ENCODE measurements at places on chromosomes 11 and 22.

DNA sequence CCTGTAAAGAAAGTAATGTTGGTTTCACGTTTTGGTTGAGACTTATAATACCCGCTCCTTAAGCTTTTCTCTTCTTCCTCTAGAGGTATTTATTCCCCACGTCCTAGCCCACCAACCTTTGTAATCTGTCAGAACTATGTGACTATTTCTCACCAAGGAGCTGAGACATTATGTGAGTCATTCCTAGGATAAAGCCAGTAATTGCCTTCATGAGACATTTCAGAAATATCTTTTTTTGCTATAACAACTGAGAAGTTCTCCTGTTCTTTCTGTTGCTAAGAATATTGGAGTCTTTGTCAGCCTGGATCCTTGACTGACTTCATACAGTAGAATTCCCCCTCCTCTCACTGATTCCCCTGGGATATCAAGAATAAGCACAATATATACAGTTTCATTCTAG lies 1497.0 kb upstream of the TENM4 start:
- DNase-seq = no peak

- DNase-seq = no peak
Measured at GRCh38 chr22:41338614-41339212, 37.4 kb downstream of the ZC3H7B start.

- peak; percentile 81 for DNase-seq
Measured at GRCh38 chr22:37316875-37317371, 34.6 kb downstream of the CYTH4 start.

DNA sequence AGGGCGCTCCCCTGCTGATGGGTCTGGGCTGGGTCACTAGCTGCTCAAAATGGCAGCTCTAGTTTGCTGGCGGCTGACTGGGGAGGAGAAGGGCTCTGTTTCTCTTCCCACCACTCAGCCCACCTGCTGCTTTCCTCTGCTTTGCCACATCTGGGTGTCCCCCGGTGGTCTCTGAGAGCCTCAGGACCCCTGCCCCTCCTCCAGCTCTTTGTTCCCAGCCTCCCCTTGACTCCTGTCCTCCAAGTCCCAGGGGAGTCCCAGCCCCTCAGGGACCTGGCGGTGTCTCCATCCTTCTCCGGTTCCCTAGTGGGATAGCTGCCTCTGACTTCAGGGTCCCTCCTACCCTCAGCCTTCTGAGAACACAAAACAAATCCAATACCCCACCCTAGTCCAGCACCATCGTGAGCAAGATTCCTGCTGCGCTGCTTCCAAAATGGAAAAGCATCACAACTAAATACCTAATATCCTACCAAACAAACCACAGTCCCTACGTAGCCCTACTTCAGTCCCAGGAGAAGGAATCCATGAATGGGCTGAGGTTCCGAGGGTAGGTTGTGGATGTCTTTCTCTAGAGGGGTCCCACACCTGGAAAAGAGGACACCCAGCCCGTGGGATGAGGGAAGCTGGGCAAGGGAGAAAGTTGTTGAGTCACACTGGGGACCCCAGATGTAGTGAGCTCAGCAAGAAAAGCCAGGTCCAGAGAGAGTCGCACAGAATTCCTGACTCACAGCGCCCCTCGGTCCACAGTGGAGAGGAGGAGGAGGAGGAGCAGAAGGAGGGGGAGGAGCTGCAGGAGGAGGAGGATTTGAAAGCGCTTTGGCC lies 45.0 kb upstream of the NNMT start:
- DNase-seq = no peak

DNA sequence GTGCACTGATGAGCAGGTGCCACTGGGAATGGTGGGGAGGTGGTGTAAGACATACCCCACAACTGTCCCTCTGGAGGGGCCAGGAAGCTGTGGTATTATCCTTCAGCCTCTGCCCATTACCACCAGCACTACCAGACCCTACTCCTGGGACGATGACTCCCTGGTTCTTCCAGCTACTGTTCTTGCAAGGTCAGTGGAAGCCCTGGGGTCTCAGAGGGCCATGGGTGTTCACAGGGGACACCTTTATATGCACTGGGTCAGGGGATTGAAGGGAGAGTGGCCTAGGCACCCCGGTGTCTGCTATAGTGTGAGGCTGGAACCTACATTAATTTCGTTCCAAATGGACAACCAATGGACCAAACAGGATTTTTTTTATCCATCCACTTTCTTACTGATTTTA lies 102.1 kb downstream of the RPS6KA4 start:
- DNase-seq = no peak

- no peak for DNase-seq
Measured at GRCh38 chr11:63537293-63538101, 889 bp downstream of the PLAAT4 start.

DNA sequence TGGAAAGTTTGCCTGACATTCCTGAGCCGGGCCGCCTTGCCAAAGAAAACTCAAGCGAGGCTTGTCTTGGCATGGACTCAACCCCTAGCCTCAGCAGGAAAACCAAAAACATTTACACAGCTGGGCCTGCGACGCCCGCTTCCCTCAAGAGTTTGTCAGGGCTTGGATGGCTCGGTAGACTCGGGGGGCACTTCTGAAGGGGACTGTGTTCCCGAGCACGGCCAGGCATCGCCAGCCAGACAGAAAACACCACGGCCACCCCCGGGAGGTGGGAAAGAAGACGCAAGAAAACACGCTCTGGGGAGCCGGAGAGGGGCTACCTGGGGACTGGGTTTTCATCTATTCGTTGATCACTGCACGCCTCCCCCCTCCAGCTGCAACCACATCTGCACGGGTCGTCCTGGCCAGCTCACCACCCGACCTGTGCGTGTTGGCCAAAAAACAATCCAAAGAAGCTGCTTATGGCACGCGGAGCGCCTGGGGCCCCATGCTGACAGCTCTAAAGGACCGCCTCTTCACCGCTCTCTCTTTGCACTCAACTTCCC lies 380.7 kb downstream of the MN1 start:
- DNase-seq = no peak

DNA sequence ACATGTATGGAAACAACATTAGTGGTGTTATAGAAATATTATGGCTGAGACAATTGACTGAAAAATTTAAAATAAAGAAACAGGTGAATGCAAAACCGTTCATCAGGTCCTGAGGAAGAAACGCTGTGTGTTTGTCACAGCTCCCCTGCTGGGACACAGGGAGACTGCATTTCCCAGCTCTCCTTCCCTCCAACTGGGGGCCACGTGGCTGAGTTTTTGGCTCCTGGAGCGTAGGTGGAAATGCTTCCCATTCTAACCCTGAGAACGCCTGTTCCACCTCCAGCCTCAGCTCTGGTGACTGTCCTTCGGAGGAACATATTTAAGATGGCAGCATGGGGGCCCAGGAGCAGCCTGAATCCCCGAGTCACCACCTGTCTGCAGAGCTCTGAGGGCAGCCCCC lies 398.6 kb downstream of the BRD1 start:
- no peak for DNase-seq

DNA sequence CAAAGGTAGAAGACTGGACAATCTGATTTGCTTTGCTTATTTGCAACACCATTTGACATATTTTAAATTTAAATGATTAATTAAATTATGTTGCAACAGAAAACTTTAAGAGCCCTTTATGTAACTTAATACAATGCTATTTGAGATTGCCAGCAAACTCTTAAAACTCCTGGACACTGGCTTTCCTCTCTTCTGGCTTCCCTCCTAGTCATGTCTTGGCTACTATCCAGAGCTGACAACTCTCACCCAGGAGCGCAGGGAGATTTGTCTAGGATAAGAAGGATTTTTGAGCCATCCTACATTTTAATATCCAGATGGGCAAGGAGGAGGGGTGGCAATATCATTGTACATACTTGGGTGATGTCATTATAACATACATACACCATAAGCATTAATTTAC lies 134.3 kb downstream of the ELP4 start:
- no peak for DNase-seq

DNA sequence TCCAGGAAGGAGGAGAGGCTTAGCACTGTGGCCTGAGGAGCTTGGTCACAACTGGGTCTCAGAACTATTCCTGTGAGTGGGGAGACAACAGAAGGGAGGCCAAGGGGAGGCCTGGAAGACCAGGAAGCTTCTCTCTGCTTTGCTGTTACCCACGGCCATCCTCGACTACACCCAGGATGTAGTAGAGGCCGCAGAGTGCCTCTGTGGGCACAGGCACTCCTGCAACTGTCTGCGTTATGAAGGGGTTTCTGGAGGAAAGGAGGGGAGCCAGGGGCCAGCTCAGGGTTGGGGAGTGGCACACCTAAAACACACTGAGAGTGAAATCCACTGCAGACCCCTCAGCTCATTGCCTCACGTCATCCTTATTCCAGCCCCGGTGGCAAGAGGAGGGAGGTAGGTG lies 3.8 kb upstream of the MFRP start:
- DNase-seq = no peak

- no peak for DNase-seq
Measured at GRCh38 chr11:59272771-59273372, 60.1 kb upstream of the MPEG1 start.

DNA sequence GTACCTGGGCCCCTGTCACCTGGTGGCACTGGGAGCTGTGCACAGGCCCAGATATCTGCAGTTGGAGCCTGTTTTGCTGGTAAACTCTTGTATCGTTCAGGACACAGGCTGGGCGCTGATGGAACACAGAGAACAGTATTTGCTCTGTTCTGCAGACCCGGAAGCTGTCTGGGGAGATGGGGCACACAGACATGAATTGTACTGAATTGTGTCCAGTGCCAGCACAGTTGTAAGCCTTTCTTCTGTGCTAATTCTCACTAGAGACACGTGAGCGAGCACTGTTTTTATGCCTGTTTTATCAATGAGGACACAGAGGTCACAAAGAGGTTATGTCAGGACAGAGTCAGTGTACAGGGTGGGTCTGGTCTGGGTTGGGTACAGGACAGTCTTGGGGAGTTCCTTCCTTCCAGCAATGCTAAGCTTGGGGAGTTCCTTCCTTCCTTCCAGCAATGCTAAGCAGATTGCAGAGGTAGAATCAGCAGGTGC lies 24.4 kb upstream of the ACR start:
- DNase-seq = no peak

DNA sequence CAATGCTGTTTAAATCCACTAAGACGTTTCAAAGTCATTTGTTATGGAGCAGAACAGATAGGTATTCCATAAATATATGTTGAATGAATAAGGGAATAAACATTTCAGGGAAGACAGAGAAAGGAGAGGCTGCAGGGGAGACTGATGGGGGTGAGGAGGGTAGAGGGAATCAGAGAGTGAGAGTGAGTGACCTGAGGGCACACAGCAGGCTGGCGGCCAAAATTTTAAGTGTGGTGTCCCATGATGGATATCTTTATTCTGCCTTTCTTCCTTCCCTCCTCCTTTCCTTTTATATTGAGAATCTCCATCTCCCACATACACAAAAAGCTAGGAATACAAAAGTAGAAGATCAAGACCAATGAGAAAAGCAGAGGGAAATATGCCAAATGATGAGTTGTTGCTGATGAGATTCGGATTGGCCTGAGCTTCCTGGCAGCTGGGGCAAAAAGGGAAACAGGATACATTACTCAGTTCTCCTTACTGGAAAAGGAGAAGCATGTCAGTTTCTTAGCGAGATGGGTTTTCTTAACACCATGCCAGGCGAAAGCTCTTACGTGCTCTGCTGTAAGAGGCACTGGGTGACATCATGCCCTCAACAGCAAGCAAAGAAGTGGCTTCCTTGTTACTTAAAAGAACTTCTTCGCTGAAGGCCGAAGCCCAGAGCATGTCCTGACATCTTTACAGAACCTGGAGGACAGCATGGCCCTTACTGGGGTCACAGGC lies 11.2 kb upstream of the CYTH4 start:
- DNase-seq = no peak

DNA sequence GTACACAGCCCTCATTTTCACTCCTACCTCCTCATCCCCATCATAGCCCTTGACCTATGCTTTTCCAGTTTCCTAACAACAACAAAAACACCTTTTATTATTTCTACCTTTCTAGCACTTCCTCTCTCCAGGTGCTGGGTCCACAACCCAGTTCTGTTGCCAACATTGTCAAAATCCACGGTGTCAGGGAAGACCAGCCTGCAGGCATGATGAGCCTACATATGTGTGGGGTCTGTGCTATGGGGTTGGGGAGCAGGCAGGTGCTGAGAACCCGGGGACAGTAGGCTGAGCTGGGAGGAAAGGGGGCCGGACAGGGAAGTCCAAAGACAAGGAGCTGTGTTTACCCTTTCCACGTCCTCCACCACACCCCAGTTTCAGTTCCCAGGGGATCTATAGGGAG lies 711 bp upstream of the ZPR1 start:
- DNase-seq = no peak

DNA sequence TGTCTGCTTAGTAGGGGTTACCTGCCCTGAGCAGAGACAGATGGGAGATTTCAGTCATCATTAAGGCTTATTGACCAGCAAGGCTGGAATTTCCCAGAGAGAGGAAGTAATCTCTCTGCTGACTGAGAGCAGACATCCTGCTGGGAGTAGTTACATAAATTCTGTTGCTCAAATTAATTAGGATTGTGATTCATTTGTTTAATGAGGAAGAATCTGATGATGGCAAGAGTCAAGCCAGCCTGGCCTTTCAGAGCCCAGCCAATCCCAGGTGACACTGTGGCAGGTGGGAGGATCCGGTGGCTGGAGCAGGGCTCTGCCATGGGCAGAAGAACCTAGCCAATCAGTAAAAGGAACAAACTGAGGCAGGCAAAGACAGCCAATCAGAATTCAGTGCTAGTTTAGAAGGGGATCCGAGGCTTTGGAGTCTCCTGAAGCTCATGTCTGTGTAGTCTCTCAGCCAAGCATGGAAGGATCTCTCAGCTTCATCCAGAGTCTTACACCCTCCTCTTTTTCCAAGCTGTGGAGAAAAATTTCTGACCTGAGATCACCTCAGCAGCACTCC lies 61.2 kb upstream of the CHST1 start:
- no peak for DNase-seq

DNA sequence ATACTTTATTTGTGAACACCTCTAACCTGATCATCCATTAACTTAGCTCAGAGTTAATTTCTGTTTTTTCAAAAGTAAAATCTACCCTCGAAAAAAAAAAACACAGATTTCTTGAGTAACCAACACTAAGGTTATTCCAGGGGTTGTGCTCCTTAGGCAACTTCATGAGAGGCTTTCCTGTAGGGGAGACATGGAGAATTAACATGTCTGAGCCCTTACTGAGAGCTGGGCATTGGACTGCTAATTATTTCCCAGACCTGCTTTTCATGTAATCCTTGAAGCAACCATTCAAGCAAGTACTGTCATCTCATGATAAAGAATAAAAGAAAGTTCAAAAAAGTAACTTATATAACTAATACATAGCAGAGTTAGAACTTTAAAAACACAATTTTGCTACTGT lies 13.5 kb upstream of the UPB1 start:
- no peak for DNase-seq

- DNase-seq = no peak
Measured at GRCh38 chr11:15871904-15872626, 484.3 kb downstream of the SOX6 start.

DNA sequence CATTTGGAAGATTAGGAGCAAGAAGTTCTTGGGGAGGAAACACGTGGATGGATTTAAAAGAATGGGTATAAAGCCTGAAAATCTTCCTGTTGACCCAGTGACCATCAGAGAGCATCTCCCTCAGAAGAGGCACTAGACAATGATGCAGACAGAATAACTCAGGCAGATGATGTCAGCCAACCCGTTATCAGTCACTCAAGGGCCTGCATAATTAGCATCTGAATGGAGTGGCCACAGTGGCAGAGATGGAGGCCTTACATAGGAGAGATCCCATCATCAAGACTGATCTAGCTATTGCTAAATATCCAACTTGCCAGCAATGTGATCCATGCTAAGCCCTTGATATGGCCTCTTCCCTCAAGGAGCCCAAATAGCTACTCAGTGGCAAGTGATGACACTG lies 70.7 kb upstream of the CD82 start:
- no peak for DNase-seq

- DNase-seq = no peak
Measured at GRCh38 chr11:130749216-130749615, 167.1 kb downstream of the SNX19 start.

All from neural crest cell (in vitro differentiated cells).